IMR-90 (cell line): ENCODE measurements at places on chromosomes 7 and 10.

DNA sequence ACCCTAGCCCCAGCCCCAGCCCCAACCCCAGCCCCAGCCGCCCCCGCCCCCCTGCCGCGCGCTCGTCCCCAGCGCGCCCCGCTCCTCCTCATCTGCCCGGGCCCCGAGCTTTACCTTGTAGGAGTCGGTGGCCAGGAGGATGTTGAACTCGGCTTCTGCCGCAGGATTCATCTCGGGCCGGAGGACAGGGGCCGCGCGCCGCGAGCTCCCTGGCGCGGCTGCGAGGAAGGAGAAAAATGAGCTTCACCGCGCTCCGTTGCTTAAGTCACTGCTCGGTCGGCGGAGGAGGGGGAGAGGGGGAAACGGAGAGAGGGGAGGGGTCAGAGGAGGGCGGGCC is at the start of gene NAMPT:
Gene NAMPT (minus strand): TSS at position 270 of the 337 bp plus-strand sequence. CDS start 99 bp downstream, at position 171.
- no peak for DNase-seq

- DNase-seq = no peak
Measured at GRCh38 chr10:24467605-24468004, 256.1 kb downstream of the ARHGAP21 start.

DNA sequence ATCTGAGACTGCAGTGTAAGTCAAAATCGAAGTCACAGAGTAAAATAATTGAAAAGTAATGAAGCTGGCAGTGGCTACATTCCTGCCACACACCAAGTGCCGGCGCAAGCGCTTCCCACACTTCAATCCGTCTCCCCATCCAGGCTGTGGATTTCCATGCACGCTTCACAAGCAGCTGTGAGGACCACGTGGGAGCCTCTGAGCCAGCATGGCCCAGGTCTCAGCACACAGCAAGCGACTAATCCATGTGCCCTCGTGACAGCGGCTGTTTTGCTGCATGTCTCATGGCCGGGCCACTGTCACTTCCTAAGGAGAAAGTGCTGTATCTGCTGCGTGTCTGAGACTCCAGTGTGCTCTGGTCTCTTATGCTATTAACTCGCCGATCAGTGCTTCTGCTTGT is 566.9 kb downstream of the DNAJB6 start:
- DNase-seq = no peak

DNA sequence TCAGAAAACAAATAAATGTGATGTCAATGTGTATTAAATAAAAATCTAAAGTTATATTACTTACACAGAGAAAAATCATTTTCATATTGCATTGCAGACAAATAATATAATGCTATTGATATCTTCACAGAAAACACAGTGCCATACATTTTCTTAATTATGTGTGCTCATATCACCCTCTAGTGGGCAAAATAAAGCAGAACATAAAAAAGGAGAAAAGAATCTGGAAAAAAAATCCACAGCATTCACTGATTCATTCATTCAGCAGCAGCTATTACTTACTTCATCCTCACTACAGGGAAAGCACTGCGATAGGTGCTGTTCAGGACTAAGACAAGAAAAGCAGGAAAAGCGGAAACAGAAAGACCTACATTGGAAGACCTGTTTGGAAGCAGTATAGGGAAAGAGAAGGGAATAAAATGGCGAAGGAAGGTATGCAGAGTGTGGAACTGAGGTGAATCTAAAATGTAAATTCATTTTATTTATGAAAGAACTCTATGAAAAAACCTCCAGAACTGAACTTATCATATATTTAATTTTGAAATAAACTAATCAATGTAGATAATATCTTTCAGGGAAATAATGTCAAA is 73.2 kb downstream of the POT1 start:
- DNase-seq = peak; percentile 61

DNA sequence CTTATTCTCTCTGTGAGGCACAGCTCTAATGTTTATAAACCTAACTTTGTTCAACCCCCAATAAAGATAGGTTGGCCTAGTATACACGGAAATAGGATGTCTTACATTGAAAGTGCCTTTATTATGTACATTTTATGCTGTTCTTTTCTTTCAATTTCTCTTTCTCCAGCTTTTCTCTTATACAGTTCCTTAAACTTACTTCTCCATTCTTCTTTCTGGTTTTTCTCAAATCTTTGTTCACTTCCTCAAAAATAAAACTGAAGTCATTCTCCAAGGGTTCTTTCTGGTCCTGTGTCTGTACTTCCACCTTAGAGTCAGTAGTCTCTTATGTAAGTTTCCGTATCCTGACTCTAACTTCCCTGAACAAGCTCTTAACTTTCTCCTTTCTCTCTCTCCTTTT is 29.2 kb upstream of the NAMPT start:
- no peak for DNase-seq
